ENCODE measurements at places on chromosomes 3 and 15.
A peak's percentile ranks its signal among the peaks of the same experiment; 100 is the strongest.

DNA sequence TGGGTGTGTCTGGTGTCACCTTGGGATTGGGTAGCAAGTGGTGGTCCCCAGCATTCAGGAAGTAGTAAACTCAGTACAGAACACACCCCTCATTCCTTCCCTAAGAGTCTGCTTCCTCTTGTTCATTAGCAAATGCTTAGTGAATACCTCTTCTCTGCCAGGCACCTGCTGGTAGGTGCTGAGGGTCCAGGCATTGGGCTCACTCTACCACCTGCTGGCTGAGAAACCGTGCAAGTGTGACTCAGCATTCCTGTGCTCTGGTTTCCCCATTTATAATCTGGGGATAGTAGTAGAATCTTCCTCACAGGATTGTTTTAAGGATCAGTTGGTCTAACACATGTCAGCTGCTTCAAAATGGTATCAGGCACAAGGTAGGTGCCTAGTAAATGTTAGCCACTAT, 4.8 kb downstream of the SHF start:
- no peak for DNase-seq

DNA sequence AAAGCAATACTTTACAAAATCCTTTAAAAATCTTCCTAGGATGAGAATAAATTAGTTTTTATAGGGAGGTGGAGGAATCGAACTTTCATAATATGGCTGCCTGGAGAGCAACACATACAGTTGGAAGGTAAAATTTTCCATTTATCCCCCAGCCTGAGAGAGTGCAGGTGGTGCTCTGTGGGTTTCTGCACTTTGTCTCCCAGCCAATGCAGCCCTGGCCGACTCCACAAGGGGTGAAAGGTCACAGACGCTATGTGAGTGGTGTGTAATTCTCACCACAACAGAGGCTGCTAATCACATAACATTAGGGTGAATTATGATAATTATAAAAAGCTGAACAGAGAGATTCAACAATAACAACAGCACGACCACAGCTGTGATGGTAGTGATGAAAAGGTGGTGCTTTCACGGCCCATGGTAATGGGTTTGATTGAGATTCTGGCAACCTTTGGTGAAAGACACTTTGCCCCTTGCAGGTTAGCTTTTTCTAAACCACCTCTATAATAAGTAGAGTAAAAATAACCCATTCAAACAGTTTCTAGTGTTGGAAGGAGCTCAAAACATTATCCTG, 30.1 kb upstream of the NANOGP8 start:
- peak; percentile 48 for DNase-seq

DNA sequence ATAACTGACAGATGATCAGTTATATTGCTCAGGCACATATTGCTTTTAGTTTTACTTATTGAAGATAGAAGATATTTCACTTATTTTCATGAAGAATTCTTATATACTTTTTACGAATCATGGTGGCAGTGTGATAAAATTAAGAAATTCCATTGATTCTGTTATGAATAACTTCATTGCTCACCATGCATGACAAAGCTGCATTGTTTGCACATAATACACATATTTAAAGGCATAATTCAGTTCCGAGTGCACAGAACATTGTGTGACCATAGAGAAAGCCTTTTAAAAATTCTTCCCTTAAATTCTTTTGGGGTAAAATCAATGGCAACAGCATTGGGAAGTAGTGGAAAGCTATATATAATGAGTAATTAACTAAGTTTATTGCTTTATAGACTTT, 82.5 kb upstream of the NAALADL2 start:
- no peak for DNase-seq

GRCh38 chr15:44801364-44801763, 65.0 kb downstream of the TRIM69 start:
- DNase-seq, result no peak

GRCh38 chr3:14606669-14607339, 44.8 kb upstream of the CCDC174 start:
- no peak for DNase-seq

GRCh38 chr3:172133838-172134237, 94.5 kb downstream of the FNDC3B start:
- no peak for DNase-seq

- DNase-seq, result no peak
These were observed 13.4 kb upstream of the MBNL1 start for GRCh38 chr3:152255290-152255689.

- no peak for DNase-seq
These were observed 60.9 kb downstream of the MGLL start for GRCh38 chr3:127761441-127761801.

DNA sequence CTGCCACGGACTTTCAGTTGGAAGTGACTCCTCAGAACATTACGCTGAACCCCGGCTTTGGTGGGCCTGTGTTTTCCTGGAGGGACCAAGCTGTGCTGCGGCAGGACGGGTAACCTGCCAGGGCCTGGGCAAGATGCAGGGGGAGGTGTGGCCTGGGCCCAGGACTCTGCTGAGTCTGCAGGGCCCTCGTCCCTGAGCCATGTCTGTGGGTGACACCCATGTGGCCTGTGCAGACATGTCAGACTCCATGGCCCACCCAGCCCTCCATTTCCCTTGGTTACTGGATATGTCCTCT, 4.9 kb upstream of the ITIH3 start:
- no peak for DNase-seq

GRCh38 chr3:100516838-100517237, 24.4 kb downstream of the TMEM45A start:
- no peak for DNase-seq

- DNase-seq, result no peak
These were observed 4.9 kb downstream of the TM6SF1 start for GRCh38 chr15:83112233-83112955.

- DNase-seq, result peak; percentile 91
These were observed 1.0 kb upstream of the HES1 start for GRCh38 chr3:194134757-194135515.

GRCh38 chr3:69091389-69092029, 6.8 kb downstream of the ARL6IP5 start:
- DNase-seq, result no peak

- no peak for DNase-seq
These were observed 175.8 kb downstream of the THSD4 start for GRCh38 chr15:71290881-71291635.

DNA sequence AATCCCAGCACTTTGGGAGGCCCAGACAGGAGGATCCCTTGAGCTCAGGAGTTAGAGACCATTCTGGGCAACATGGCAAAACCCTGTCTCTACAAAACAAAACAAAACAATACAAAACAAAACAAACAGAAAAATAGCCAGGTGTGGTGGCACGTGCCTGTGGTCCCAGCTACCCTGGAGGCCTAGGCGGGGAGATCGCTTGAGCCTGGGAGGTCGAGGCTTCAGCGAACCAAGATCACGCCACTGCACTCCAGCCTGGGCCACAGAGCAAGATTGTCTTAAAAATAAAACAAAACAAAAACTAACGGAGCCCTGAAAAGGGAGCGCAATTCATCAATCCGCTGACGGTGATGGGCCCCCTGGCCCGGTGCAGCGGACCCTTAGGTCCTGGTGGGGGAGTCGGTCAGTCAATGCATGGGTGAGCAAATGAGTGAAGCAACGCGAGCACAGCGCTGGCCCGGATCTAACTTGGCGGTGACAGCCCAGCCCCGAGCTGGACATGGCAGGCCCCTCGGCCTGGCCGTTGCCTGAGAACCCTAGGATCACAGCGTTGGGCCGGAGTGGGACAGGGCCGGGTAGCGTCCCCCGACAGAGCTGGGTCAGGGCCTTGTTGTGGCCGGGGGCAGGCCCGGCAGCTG, 52.4 kb upstream of the BLM start:
- no peak for DNase-seq

DNA sequence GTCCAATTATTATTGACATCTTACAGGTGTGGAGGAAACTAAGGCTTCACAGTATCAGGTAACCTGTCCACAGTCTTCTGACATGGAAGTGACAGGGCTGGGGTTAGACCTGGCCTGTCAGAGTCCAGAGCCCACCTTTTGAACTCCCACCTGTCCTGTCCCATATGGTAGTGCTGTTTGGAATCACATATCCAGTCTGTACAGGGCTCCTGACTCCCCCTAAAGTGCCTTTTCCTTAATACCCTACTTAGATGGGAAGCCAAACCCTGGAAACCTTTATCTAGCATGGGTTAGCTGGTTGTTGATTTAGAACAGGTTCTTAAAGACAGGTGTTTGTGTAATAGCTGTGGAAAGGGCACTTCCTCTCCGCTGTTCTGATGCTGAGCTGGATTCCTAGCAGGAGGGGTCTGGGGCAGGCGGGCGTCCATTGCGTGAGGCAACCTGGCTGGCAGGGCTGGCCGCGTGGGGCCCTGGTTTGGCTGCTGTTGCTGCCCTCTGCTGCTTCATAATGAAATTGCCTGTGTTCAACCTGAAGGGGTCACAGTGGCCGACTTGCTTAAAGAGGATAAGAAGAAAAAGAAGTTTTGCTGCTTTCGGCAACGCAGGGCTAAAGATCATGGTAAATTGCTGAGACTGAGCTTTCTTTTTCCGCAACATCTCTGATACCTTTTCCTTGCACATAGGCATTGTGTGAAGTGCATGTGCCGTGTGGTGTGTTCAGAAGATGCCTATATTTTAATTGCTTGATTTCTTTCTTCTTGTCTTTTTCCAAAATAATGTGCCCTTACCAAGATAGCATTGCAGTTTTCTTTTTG, 136.2 kb downstream of the CHDH start:
- peak; percentile 41 for DNase-seq

DNA sequence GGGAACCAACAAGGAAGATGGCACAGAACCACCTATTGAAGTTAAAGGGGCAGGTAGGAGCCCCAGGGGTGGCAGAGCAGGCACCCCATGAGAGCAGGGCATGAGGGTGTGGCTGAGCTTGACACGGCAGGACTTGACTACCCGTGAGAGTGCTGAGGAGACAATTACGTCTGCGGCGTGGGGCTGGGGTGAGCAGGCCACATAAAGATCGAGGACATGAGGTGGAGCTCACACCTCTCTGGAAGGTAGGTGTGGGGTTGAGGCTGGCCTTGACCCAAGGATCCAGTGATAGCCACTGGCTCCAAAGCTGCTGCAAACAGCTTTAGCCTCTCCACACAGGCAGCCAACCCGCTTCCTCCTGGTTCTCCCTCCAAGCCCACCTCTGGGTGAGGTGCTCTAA, 64.5 kb downstream of the PCSK6 start:
- no peak for DNase-seq

DNA sequence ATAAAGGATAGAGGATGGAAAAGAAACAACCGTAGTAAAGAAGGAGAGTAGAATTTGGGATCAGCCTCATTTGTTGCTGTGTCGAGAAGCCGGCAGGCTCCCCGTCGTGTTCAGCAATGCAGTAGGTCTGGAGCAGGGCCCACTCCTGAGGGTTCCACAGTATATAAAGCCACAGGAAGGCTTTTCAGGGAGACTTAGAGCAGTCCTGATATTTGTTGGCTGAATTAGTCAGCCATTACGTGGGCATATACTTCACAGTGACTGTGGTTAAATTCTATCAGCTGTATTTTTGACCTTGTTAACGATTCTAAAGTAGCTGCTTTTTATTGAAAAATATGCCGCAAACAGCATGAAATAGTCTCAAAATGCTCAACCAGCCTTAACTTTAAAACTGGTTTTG, 149.5 kb downstream of the ITPR1 start:
- no peak for DNase-seq

DNA sequence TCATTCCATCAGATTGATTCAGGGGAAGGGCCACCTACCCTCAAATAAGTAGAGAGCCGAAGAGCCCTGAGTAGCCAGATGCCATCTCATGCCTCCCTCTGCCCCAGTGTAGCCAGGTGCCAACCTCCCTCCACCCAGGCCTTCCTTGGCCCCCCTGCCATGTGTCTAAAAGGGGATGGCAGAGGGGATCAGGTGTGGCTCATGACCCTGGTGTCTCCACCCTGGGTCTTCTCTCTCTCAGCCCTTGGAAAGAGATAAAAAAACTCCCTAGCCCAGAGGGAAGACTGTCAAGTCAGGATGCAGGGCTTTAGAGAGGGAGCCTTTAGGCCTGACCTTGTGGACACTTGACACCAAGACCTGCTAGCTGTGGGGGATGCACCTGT, 5.2 kb downstream of the GRM2 start:
- DNase-seq, result no peak

DNA sequence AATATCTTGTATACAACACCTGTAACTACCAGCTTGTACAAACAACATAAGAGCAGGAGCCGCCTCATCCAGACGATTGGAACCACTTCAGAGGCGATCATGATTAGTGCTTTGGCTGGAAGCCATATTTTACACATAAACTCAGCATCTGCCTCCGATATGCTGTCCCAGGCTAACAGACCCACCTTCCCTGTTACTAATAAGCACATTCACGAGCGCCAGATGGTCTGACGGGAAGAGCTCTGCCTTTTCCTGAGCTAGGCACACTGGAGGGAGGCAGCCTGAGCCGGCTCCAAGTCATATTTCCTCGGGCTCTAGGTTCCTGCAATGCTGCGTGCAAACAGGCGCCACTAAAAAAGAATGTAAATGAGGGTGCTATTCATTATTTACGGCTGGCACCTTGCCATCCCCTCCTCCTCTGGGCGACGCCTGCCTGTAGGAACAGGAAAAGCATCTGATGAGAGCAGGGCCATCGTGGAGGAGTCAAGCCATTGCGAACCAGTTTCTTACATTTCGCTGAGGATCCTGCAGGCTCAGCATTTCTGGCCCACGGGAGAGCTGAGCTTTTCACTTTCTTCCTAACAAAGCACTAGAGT, 98.2 kb downstream of the ANXA2 start:
- DNase-seq, result peak; percentile 94

DNA sequence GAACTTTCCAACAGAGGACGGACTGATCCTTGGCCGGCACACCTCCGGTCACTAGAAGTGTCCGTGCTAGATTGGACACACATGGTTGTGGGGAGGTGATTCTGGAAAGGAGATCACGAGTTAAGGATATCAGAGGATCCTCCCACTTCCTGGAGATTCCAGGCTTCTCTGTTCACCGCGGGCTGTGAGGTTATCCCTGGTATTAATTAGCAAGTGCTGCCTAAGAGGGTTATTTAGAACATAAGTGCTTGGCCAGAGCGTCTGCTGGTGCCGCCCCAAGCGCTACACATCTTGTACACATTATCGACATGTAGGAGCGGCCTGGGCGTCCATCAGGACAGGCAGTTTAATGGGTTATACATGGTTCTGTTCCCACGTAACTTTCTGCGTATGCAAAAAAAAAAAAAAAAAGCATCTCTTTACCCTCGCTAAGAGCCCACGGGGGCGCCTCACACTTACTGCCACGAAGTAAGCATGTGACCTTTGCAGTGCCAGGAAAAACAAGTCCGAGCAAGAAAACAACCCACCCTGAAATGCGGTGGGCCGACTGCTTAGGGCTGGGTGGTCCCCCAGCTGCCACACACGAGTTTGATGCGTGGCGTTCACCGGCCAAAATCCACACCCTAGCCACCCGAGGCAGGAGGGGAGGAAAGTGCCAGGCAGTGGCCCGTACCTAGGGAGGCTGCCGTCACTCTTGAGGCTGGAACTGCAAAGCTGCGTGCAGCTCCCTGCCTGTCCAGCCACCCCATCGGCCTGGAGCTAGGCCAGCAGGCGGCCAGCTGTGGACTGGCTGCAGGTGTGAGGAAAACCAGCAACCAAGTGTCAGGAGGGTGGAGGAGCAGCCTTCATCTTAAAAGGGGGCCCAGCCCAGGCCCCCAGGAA, 78.0 kb downstream of the CPN2 start:
- DNase-seq, result no peak

GRCh38 chr3:115502128-115502527, 121.2 kb upstream of the GAP43 start:
- DNase-seq, result no peak

GRCh38 chr3:12452361-12453330, 31.6 kb upstream of the TSEN2 start:
- DNase-seq, result no peak

All from NCI-H1436 (cell line).